Occipital lobe (tissue), 3 donors: ENCODE measurements at places on chromosomes 12 and 14. TPM values are rescaled to one million over a fixed set of nuclear protein-coding genes. Genes with fewer than 3 reads are reported as not detected.

FAM234B gene
- 52.7 TPM for total RNA-seq

BICDL1 gene
- 25.4 TPM for total RNA-seq

CEBPE gene
- 0.31 TPM for total RNA-seq

HOXC13 gene
- not detected for total RNA-seq

BCL11B gene
- 27.0 TPM for total RNA-seq

EFS gene
- total RNA-seq: 17.5 TPM

IGF1 gene
- 5.5 TPM for total RNA-seq

PZP gene
- total RNA-seq: not detected

WSCD2 gene
- total RNA-seq: 3.3 TPM

AQP2 gene
- not detected for total RNA-seq

THTPA gene
- 6.9 TPM for total RNA-seq

LMO3 gene
- total RNA-seq: 363 TPM

NRDE2 gene
- 20.1 TPM for total RNA-seq

TUNAR gene
- total RNA-seq: 5.8 TPM

TAPBPL gene
- 0.78 TPM for total RNA-seq

FITM1 gene
- not detected for total RNA-seq

OTX2 gene
- not detected for total RNA-seq

GPR65 gene
- total RNA-seq: 0.47 TPM

ZNF10 gene
- total RNA-seq: 43.7 TPM

DDX54 gene
- 12.0 TPM for total RNA-seq

NAA25 gene
- 37.6 TPM for total RNA-seq

SMCO2 gene
- total RNA-seq: 0.78 TPM

LALBA gene
- total RNA-seq: 0.47 TPM

CPNE6 gene
- total RNA-seq: 10.8 TPM

PTGER2 gene
- total RNA-seq: not detected

BRI3BP gene
- 21.4 TPM for total RNA-seq

C12orf50 gene
- not detected for total RNA-seq

ZDHHC22 gene
- 12.0 TPM for total RNA-seq

PARP11 gene
- 17.5 TPM for total RNA-seq

OR6C2 gene
- total RNA-seq: not detected
